ENCODE measurements at places on chromosomes 7 and 10. TPM values are rescaled to one million over a fixed set of nuclear protein-coding genes. Genes with fewer than 3 reads are reported as not detected.
A peak's percentile ranks its signal among the peaks of the same experiment; 100 is the strongest.

Gene PAX4
- not detected for total RNA-seq

Gene HDAC9
- 2.0 TPM for total RNA-seq

Gene FIS1
- total RNA-seq = 118 TPM

Gene AKR1B1
- total RNA-seq = 134 TPM

Gene PLXNA4
- total RNA-seq = 0.05 TPM

Gene XRCC2
- total RNA-seq = 1.5 TPM

- H3K4me3 ChIP-seq = no peak overlapping the region
- no peaks in the 10 kb centered on the region for H3K4me1 ChIP-seq
- H3K36me3 ChIP-seq = no peaks in the 10 kb centered on the region
- H3K27ac ChIP-seq = no peak overlapping the region
- no peaks in the 10 kb centered on the region for H3K27me3 ChIP-seq
Observed at GRCh38 chr10:110475722-110476515, 21.8 kb upstream of the DUSP5 start.

GRCh38 chr7:55164527-55164926 lies 145.7 kb downstream of the EGFR start:
- H3K4me1 ChIP-seq = no peaks in the 10 kb centered on the region
- H3K36me3 ChIP-seq = no peaks in the 10 kb centered on the region
- H3K4me3 ChIP-seq = no peak overlapping the region
- H3K27me3 ChIP-seq = no peaks in the 10 kb centered on the region
- no peak overlapping the region for H3K27ac ChIP-seq
- DNase-seq = no peak

DNA sequence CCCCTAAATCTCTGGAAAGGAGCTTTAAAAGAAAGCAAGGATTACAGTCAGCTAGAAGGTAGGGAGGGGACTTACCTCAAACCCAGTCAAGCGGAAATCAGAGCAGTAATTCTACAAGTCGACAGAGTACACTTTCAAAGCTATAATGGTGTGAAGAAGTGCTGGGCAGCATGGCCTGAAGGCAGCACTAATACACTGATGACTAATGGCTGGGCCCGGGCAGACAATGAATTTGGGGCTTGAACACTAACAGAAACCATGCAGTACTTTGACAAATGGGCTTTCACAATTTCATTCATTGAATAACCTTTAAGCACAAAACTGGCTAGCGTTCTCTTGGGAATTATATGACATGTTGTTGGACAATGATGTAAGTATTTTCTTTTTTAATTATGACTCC lies 4.7 kb downstream of the GLI3 start:
- H3K4me1 ChIP-seq = peaks cover 13% of the 10 kb centered on the region
- H3K27ac ChIP-seq = no peak overlapping the region
- DNase-seq = no peak
- no peak overlapping the region for H3K4me3 ChIP-seq

- no peaks in the 10 kb centered on the region for H3K4me1 ChIP-seq
- no peak overlapping the region for H3K4me3 ChIP-seq
- DNase-seq = no peak
- no peaks in the 10 kb centered on the region for H3K27me3 ChIP-seq
- no peak overlapping the region for H3K27ac ChIP-seq
- no peaks in the 10 kb centered on the region for H3K36me3 ChIP-seq
Observed at GRCh38 chr7:91551377-91552175, 287.3 kb downstream of the FZD1 start.

DNA sequence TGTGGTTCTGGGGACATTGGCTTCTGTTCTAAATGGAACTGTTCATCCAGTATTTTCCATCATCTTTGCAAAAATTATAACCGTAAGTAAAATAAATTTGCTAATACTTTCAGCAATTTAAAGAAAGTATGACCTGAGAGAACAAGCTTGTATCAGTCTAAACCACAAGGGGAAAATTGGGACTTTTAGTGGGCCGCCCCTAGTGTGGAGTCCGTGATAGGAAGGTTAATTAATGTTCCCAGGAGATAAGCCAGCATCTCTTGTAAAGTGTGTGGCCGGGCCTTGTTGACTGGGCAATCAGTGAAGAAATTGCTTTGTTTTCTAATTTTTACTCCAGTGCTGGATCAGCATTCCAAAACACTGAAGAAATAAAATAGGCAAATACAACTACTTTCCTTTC lies 83.0 kb downstream of the ABCB5 start:
- no peak overlapping the region for H3K4me3 ChIP-seq
- H3K27me3 ChIP-seq = no peaks in the 10 kb centered on the region
- no peaks in the 10 kb centered on the region for H3K4me1 ChIP-seq
- no peaks in the 10 kb centered on the region for H3K36me3 ChIP-seq
- DNase-seq = no peak

DNA sequence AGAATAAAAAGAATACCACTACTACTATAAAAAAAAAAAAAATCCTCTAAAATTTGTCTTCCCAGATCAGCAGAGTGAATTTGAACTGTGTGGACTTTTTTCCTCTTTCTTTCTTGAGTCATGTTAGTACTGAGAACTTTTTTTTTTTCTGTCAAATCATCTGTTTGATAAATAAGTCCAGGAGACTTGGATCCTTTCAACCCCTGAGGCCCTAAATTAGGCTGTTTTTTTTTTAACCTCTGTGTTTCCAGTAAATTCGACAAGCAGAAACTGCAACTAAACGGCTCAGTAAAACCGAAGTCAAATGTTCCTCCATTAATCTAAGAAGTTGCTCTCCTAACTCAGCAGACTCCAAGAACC lies 2.7 kb downstream of the MAP3K8 start:
- no peak overlapping the region for H3K27ac ChIP-seq
- H3K4me3 ChIP-seq = peak overlapping the region; percentile 70
- no peak for DNase-seq
- no peaks in the 10 kb centered on the region for H3K36me3 ChIP-seq
- H3K4me1 ChIP-seq = peaks cover 66% of the 10 kb centered on the region

GRCh38 chr10:71912431-71912830 lies 51.8 kb upstream of the CHST3 start:
- H3K4me1 ChIP-seq = peaks cover 4% of the 10 kb centered on the region
- no peak for DNase-seq
- no peak overlapping the region for H3K4me3 ChIP-seq
- no peaks in the 10 kb centered on the region for H3K36me3 ChIP-seq
- H3K27ac ChIP-seq = no peak overlapping the region

DNA sequence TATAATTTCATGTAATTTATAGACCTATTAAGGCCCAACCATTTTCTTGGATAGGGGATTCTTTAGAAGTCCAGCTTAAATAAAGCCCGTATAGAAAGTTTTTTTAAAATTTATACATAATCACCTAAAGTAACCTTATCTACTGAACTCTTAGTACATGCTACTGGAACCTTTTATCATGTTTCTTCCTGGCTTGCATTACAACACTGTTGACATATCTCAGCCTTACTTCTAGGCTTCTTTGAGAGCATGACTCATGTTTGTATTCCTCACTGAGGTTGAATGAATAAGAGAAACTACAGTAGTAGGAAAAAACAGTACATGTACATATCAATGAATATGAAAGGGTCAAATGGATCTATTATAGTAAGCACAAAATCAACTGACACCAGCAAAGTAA lies 8.2 kb upstream of the MAGI2 start:
- no peak overlapping the region for H3K27ac ChIP-seq
- H3K4me1 ChIP-seq = no peaks in the 10 kb centered on the region
- H3K36me3 ChIP-seq = no peaks in the 10 kb centered on the region
- H3K27me3 ChIP-seq = no peaks in the 10 kb centered on the region

DNA sequence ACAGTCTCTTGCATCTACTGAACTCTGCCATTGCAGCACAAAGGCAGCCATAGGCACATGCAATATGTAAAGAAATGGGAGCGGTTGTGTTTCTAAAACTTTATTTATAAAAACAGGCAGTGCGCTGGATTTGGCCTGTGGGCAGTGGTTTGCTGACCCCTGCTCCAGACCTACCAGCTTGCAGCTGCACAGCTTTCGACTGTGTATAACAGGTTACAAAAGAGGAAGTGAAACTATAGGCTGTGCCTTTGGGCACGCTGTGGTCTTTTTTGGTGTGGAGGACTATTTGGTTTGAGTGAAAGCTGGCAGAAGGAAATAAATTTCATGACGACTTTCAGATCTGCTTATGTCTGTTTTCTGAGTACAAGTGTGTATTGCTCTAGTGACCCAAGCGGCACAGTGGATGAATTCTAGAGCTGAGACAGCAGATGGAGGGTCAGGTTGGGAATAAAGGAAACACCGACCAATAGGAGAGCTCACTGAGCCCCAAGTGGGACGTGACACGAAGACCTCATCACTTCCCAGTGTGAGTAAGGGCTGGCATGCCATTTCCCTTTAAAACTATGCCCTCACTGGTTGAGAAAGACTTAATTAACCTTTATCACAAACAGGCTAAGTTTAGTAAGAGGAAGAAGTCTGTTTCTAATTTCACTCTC lies 152.7 kb downstream of the ANK3 start:
- peaks cover 27% of the 10 kb centered on the region for H3K4me1 ChIP-seq
- no peaks in the 10 kb centered on the region for H3K27me3 ChIP-seq
- no peaks in the 10 kb centered on the region for H3K36me3 ChIP-seq
- peak overlapping the region; percentile 3 for H3K27ac ChIP-seq

GRCh38 chr7:55379285-55379684 lies 14.1 kb downstream of the LANCL2 start:
- no peak for DNase-seq
- H3K4me1 ChIP-seq = peaks cover 9% of the 10 kb centered on the region
- peaks cover 3% of the 10 kb centered on the region for H3K36me3 ChIP-seq

- H3K27me3 ChIP-seq = no peaks in the 10 kb centered on the region
- H3K36me3 ChIP-seq = peaks cover 4% of the 10 kb centered on the region
- no peak overlapping the region for H3K4me3 ChIP-seq
- no peaks in the 10 kb centered on the region for H3K4me1 ChIP-seq
Observed at GRCh38 chr7:154451480-154452457, 399.6 kb downstream of the DPP6 start.

DNA sequence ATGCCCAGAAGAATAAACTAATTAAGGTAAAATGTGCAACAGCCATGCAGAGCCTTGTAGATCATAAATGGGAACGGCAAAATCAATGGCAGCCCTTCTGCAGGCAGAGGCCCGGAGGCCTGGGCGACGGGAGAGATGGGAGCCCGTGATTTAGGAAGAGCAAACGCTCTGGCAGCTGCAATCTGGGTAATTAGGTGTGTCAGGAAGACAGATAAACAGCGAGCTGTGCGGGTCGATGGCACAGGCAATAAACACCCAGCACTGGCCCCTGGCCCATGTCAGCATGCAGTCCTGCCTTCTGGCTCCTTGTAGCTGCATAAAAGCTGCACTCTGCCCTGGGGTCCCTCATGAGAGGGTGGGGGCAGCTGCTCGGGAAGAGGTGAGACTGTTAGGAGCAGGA lies 78.0 kb downstream of the GOLGA7B start:
- H3K27ac ChIP-seq = no peak overlapping the region
- H3K27me3 ChIP-seq = peaks cover 42% of the 10 kb centered on the region
- peaks cover 2% of the 10 kb centered on the region for H3K4me1 ChIP-seq
- H3K36me3 ChIP-seq = no peaks in the 10 kb centered on the region
- no peak overlapping the region for H3K4me3 ChIP-seq

- H3K4me1 ChIP-seq = no peaks in the 10 kb centered on the region
- no peak for DNase-seq
- H3K27ac ChIP-seq = peak overlapping the region; percentile 10
Observed at GRCh38 chr10:3186368-3186767, 13.8 kb upstream of the PITRM1 start.

- H3K4me1 ChIP-seq = peaks cover 5% of the 10 kb centered on the region
- H3K27ac ChIP-seq = no peak overlapping the region
- peaks cover 13% of the 10 kb centered on the region for H3K27me3 ChIP-seq
- no peak for DNase-seq
- no peak overlapping the region for H3K4me3 ChIP-seq
- H3K36me3 ChIP-seq = no peaks in the 10 kb centered on the region
Observed at GRCh38 chr10:24456322-24456721, 247.4 kb downstream of the KIAA1217 start.

GRCh38 chr7:143958781-143959180 lies 4.1 kb downstream of the OR2F1 start:
- no peak overlapping the region for H3K4me3 ChIP-seq
- no peaks in the 10 kb centered on the region for H3K4me1 ChIP-seq
- no peak overlapping the region for H3K27ac ChIP-seq
- H3K36me3 ChIP-seq = no peaks in the 10 kb centered on the region

DNA sequence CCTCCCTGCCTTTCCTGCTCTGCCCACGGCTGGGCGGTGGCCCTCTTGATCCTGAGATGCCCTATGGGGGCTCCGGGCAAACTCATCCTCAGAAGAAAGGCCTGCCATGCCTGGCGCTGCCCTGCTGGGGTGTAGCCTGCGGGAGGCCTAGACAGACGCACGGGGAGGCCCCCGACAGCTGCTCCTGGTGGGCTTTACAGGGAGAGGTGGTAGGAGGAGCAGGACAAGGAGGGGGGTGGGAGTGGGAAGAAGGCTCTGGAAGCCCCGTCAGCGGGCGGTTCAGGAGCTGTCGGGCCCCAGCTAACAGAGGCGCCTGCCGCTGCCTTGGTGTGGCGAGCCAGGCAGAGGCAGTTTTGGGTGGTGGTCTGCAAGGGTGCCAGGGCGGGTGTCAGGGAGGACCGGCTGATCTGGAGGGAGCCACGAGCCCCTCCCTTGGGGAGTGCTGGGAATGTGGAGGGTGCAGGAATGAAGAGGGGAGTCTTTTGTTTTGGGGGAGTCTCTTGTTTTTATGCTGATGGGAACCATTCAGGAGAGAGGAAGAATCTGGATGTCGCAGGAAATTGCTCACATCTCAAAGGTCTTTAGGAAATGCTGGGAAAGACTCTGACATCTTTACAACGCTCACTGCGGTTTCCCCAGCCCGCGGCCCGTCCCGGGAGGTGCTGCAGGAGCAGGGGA lies 63.5 kb downstream of the CFAP46 start:
- peaks cover 33% of the 10 kb centered on the region for H3K27me3 ChIP-seq
- H3K36me3 ChIP-seq = peaks cover 10% of the 10 kb centered on the region
- H3K27ac ChIP-seq = no peak overlapping the region
- H3K4me3 ChIP-seq = no peak overlapping the region

- no peaks in the 10 kb centered on the region for H3K4me1 ChIP-seq
- H3K36me3 ChIP-seq = no peaks in the 10 kb centered on the region
- H3K27me3 ChIP-seq = peaks cover 4% of the 10 kb centered on the region
- no peak overlapping the region for H3K27ac ChIP-seq
- no peak overlapping the region for H3K4me3 ChIP-seq
- DNase-seq = no peak
Observed at GRCh38 chr7:36400606-36401005, 10.9 kb downstream of the ANLN start.

GRCh38 chr7:74404741-74405140 lies 49.0 kb upstream of the GTF2IRD1 start:
- H3K27ac ChIP-seq = no peak overlapping the region
- no peaks in the 10 kb centered on the region for H3K36me3 ChIP-seq

- H3K27ac ChIP-seq = no peak overlapping the region
- H3K4me1 ChIP-seq = peaks cover 2% of the 10 kb centered on the region
- no peak overlapping the region for H3K4me3 ChIP-seq
- no peaks in the 10 kb centered on the region for H3K36me3 ChIP-seq
- DNase-seq = no peak
Observed at GRCh38 chr10:132048294-132048667, 17.5 kb upstream of the JAKMIP3 start.
